ENCODE measurements at places on chromosomes 5 and 9. TPM values are rescaled to one million over a fixed set of nuclear protein-coding genes. Genes with fewer than 3 reads are reported as not detected.
A peak's percentile ranks its signal among the peaks of the same experiment; 100 is the strongest.

Gene OCLN
- total RNA-seq = 28.6 TPM

Gene DNAJC18
- total RNA-seq = 0.53 TPM

Gene SLC1A3
- 17.1 TPM for total RNA-seq

GRCh38 chr5:91219091-91219802 is 163.9 kb downstream of the ARRDC3 start:
- H3K27me3 ChIP-seq = no peaks in the 10 kb centered on the region
- no peak overlapping the region for H3K4me3 ChIP-seq
- DNase-seq = no peak
- H3K4me1 ChIP-seq = no peaks in the 10 kb centered on the region
- H3K36me3 ChIP-seq = no peaks in the 10 kb centered on the region

- no peak for DNase-seq
- no peaks in the 10 kb centered on the region for H3K27me3 ChIP-seq
- H3K4me3 ChIP-seq = no peak overlapping the region
- H3K36me3 ChIP-seq = no peaks in the 10 kb centered on the region
- no peak overlapping the region for H3K27ac ChIP-seq
Measured at GRCh38 chr9:78479441-78479840, 182.5 kb downstream of the PSAT1 start.

GRCh38 chr5:139768807-139769465 is 26.7 kb upstream of the PSD2 start:
- no peak overlapping the region for H3K27ac ChIP-seq
- no peak for DNase-seq
- no peak overlapping the region for H3K4me3 ChIP-seq
- peaks cover 16% of the 10 kb centered on the region for H3K27me3 ChIP-seq
- H3K36me3 ChIP-seq = no peaks in the 10 kb centered on the region

DNA sequence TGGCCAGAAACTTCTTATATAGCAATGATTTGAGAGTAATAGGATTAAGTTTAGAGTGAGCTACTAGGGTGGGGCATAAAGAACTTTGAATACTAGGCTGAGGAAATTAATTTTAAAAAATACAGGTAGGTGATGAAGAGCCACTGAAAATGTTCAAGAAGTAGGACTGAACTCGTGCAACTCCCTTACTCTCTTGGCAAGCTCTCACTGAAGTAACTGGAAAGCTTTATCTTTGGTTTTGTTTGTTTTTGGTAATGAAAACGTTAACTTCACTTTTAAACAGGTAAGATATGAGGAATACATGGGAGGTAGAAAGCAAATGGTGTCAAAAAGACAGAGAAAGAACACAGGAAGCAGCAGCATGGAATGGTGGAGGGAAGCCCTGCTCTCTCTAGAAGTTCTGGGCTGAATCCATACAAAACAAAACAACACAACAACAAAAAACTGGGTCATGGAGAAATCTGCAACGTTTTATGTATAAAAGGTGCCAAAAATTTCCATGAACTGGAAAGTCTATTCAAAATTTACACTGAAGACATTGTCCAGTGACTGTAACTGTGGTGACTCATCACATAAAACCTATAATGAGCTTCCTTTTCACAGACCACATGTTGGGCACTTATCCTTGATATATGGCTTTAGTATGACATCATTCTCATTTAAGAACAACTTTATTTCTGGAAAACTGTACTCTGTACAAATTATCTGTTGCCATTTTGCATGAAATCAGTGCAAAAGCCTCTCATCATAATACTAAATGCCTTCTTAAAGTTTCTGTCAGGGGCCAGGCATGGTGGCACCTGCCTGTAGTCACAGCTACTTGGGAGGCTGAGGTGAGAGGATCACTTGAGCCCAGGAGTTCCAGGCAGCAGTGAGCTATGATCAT is 91.2 kb upstream of the CHD1 start:
- no peaks in the 10 kb centered on the region for H3K36me3 ChIP-seq
- no peak for DNase-seq
- no peak overlapping the region for H3K27ac ChIP-seq
- H3K4me1 ChIP-seq = no peaks in the 10 kb centered on the region
- H3K4me3 ChIP-seq = no peak overlapping the region
- no peaks in the 10 kb centered on the region for H3K27me3 ChIP-seq

DNA sequence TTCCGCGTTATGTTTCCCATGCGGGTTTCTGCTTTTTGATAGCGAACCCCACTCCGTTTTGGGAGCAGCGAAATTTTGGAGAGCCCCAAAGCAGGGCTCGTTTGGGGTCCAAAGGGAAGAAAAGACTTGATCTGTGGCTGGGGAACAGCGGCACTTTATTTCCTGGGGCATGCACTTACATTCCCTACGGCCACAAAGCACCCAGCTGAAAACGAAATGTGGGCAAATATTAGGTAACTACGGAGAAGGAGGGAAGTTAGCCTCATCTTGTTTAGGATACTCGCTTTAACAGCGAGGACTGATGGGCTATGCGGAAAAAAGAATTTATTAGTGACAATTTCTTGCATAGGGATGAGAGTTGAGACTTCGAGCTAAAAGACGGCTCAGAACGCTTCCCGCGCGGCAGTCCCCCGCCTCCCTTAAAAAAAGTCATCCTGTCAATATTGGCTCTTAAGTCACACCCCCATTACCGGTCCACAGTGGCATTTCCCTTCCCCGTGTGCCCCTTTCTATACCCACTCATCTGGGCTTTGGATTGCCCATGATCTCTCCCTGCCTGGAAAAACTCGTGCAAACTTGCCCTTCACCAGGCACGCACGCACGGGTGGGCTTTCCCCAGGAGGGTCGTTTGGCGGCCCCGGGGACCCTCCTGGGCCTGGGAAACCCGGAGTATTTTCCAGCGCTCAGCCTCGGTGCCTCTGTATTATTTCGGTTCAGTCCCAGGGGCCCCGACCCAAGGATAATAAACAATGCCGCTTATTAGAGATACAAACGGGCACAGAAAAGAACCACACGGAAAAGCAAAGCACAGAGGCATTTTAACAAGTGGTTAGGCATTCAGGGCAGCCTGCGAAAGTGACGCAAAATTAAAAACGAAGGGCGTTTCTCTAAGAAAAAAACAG is 35.8 kb upstream of the NFIB start:
- H3K4me1 ChIP-seq = peaks cover 13% of the 10 kb centered on the region
- peak overlapping the region; percentile 56 for H3K4me3 ChIP-seq
- no peaks in the 10 kb centered on the region for H3K27me3 ChIP-seq
- H3K36me3 ChIP-seq = no peaks in the 10 kb centered on the region
- H3K27ac ChIP-seq = peak overlapping the region; percentile 90

Gene SUSD3
- total RNA-seq = 0.22 TPM

GRCh38 chr9:115672477-115673316 is 480.9 kb upstream of the PAPPA start:
- DNase-seq = no peak
- H3K4me3 ChIP-seq = no peak overlapping the region
- H3K27ac ChIP-seq = no peak overlapping the region
- H3K4me1 ChIP-seq = peaks cover 11% of the 10 kb centered on the region
- no peaks in the 10 kb centered on the region for H3K27me3 ChIP-seq

GRCh38 chr9:109121232-109121796 is 1.6 kb upstream of the TMEM245 start:
- no peaks in the 10 kb centered on the region for H3K36me3 ChIP-seq
- no peak for DNase-seq
- H3K27me3 ChIP-seq = no peaks in the 10 kb centered on the region
- peaks cover 24% of the 10 kb centered on the region for H3K4me1 ChIP-seq
- no peak overlapping the region for H3K27ac ChIP-seq
- H3K4me3 ChIP-seq = no peak overlapping the region

GRCh38 chr9:105275938-105276337 is 31.5 kb downstream of the SLC44A1 start:
- H3K36me3 ChIP-seq = no peaks in the 10 kb centered on the region
- H3K4me1 ChIP-seq = no peaks in the 10 kb centered on the region
- H3K27me3 ChIP-seq = no peaks in the 10 kb centered on the region
- H3K27ac ChIP-seq = no peak overlapping the region

Gene CARTPT
- not detected for total RNA-seq

Gene OR1J2
- not detected for total RNA-seq

Gene ST8SIA4
- total RNA-seq = 1.6 TPM

Gene MOB3B
- total RNA-seq = 2.2 TPM

DNA sequence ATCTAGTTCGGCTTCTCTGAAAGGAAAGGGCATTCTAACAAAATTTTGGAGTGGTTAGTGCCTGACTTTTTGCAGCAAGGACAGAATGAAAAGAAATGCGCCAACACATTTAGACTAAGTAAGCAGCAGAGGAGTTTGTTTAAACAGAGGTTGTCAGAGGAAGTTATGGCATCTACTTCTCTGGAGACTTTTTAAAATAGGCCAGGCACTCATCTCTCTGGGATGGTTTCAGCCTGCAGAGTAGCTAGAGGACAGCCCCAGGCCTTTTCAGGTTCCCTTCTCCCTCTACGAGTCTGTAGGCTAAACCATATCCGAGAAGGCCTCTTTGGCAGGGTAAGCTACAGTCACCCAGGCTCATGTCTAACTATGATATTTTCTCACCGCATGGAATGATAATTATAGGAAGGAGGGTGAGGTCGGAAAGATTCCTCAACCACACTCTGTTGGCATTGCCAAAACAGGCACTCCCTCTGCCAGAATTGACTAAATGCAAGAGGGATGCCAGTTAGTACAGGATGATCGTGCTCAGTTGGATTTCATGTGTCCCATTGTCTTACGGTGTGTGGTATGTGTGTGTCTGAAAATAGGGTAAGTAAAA is 1.4 kb upstream of the CTXN3 start:
- H3K36me3 ChIP-seq = no peaks in the 10 kb centered on the region
- no peak overlapping the region for H3K4me3 ChIP-seq
- H3K27ac ChIP-seq = peak overlapping the region; percentile 8
- no peaks in the 10 kb centered on the region for H3K27me3 ChIP-seq
- peaks cover 66% of the 10 kb centered on the region for H3K4me1 ChIP-seq
- no peak for DNase-seq

- no peaks in the 10 kb centered on the region for H3K4me1 ChIP-seq
- no peak overlapping the region for H3K4me3 ChIP-seq
- DNase-seq = no peak
- H3K36me3 ChIP-seq = no peaks in the 10 kb centered on the region
- no peaks in the 10 kb centered on the region for H3K27me3 ChIP-seq
Measured at GRCh38 chr9:32873131-32873530, 89.8 kb downstream of the TMEM215 start.

DNA sequence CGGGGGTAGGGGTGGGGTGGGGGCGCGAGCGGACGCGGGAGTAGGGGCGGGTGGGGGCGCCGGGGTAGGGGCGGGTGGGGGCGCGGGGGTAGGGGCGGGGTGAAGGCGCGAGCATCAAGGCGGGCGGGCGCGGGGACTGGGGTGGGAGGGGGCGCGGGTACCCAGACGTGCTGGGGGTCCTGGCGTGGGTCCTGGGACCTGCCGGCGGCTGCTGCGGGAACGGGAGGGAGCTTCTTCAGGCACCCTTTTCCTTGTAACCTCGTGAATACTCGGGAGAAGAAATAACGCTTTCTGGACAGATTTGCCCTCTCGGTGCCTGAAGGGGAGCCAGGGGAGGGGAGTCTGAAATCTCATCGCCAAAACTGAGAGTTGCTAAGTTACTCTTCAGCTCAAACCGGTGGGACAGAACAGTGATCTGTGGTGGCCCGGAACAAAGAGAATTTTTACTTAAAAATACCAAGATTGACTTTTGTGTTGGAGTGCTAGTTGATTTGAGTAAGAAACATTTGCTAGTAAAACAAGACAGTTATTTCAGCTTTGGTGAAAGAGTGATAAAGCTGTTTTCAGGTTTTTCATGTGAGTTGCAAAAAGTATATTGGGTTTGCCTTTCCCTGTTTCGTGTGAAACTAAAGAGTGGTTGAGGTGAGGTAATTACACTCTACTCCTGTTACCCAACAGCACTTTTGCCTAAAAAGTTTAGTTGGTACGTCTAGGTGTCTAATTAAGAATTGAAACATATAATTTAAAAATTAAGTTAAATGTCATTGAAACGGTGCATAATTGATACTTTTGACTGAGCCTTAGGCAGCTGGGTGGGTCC is 643 bp downstream of the PLEKHG4B start:
- no peak overlapping the region for H3K4me3 ChIP-seq
- H3K27me3 ChIP-seq = peaks cover 4% of the 10 kb centered on the region
- DNase-seq = no peak
- H3K4me1 ChIP-seq = peaks cover 3% of the 10 kb centered on the region
- no peak overlapping the region for H3K27ac ChIP-seq
- no peaks in the 10 kb centered on the region for H3K36me3 ChIP-seq

DNA sequence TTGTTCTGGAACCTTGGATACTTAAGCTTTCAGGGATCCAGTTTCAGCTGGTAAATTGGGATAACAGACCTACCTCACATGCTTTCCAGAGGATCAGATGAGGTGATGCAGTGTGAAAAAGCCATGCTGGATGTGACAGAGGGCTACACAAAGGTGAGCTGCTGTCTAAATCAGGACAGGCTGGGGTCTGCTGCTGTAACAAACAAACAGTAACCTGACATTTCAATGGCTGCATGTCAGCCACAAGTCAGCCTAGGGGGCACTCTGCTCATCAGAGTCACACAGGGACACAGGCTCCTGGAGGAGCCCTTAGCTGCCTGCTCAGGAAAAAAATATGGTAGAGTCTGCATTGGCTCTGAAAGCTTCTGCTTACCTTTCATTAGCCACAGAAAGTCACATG is 66.7 kb upstream of the EGFLAM start:
- no peaks in the 10 kb centered on the region for H3K36me3 ChIP-seq
- DNase-seq = no peak
- H3K4me3 ChIP-seq = no peak overlapping the region
- no peaks in the 10 kb centered on the region for H3K4me1 ChIP-seq

- no peak overlapping the region for H3K4me3 ChIP-seq
- H3K36me3 ChIP-seq = no peaks in the 10 kb centered on the region
- H3K4me1 ChIP-seq = no peaks in the 10 kb centered on the region
- no peaks in the 10 kb centered on the region for H3K27me3 ChIP-seq
- no peak overlapping the region for H3K27ac ChIP-seq
Measured at GRCh38 chr9:16150501-16150900, 597.7 kb downstream of the CCDC171 start.

Gene SEMA4D
- total RNA-seq = 12.8 TPM

- DNase-seq = no peak
- no peaks in the 10 kb centered on the region for H3K27me3 ChIP-seq
- no peak overlapping the region for H3K4me3 ChIP-seq
- no peak overlapping the region for H3K27ac ChIP-seq
- peaks cover 5% of the 10 kb centered on the region for H3K4me1 ChIP-seq
Measured at GRCh38 chr5:1975898-1976765, 93.4 kb upstream of the IRX4 start.
